ENCODE measurements at places on chromosomes 6 and 20.

- DNase-seq, result peak; percentile 82
These were observed at the start of gene ZNF512B for GRCh38 chr20:63969838-63970713. Gene ZNF512B (minus strand): TSS chr20:63969930. CDS start chr20:63967950, 1,980 bp downstream.

DNA sequence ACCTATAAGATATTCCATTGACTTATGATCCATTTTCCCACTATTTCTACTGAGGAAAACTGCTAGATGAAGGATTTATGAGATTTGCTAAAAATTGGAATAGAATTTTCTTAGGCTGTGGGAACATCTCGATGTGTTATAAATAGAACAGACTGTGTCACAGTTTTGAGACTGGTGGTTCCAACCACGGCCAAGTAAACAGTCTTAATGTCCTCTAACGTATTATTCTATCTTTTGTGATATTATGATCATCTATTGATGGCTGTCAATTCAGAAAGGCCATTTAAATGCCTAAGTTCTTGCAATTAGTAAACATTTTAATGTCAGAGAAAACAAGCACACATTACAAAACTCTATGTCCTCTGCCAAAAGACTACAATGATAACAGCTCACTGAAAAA lies 71.5 kb upstream of the PLN start:
- DNase-seq, result no peak

DNA sequence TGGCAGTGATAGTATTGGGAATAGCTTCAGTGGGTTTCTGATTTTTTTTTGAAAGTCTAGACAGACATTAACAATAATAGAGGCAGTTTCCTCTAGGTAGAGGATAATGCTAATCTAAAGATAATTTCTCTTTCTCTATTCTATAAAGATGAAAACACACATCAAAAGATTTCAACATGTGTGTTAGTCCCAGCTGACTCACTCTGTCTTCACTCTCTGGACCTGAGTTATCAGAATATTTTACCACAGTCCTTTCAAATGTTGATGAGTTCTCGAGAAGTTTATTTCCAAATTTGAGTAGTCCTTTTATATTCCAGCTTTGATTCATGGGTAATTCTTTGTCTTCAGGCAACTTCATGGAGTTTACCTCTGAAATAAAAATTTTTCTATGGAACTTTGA lies 17.1 kb downstream of the RPRD1B start:
- DNase-seq, result no peak

GRCh38 chr6:42929821-42930360 lies 611 bp downstream of the CNPY3 start:
- peak; percentile 66 for DNase-seq

GRCh38 chr6:108638993-108639392 lies 78.3 kb downstream of the FOXO3 start:
- no peak for DNase-seq

GRCh38 chr6:68689910-68690309 lies 54.8 kb downstream of the ADGRB3 start:
- DNase-seq, result no peak

- DNase-seq, result no peak
These were observed 31.8 kb upstream of the DLGAP4 start for GRCh38 chr20:36274181-36274841.

DNA sequence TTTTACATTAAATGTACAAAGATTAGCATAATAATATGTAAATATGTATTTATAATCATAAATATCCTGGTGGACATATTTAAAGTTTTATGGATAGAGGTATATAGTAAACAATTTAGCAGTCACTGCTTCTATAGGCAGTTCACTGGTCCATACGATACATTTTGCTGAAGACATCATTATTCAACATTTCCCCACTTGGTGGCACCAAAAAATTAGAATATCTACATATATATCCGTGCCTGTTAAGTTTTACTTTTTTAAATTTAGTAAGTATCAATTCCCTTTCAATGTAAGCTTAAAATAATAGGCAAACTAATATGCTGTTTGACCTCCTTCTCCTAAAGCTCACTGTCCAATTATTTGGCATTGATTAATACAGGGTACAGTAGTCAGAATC lies 64.2 kb downstream of the LMBRD1 start:
- no peak for DNase-seq

DNA sequence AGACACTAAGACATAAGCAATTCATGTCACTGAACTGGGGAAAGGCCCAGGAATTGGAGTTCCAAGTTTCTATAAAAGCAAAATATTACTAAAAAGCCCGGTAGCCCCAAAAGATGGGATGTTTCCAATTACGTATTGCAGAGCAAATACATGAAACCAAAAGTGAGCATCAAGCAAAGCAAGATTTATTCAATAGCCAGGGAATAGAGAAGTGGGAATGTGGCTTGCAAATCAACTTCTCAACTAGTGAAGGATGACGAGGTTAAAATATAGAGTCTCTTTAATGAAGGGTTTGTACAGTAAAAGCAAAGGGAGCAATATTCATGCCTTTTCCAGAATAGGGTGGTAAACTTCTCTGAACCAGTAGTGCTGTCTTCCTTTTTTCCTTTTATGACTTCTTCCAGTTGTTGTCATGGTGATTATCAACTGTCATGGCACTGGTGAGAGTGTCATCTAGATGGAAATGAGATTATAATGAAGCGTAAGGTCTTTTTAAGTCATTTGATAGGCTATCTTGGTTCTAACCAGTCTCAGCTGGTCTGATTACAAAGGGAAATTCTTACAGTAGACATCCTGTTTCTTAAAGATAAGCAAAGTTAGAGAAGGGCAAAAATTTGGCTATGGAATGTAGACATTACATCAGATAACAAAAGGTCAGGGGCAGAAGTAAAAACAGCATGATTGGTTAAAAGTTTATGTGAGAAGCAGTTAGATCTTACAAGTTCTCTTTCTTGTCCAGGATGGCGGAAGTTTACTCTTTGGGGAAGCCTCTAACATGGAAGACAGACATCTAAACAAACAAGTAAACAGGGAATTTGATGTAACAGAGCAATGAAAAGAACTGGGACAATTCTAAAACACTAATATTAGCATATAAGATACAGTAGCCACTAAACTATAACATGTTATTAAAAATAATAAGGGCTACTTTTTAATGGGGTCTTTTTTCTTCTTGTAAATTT lies 96.9 kb downstream of the TBX18 start:
- DNase-seq, result no peak

DNA sequence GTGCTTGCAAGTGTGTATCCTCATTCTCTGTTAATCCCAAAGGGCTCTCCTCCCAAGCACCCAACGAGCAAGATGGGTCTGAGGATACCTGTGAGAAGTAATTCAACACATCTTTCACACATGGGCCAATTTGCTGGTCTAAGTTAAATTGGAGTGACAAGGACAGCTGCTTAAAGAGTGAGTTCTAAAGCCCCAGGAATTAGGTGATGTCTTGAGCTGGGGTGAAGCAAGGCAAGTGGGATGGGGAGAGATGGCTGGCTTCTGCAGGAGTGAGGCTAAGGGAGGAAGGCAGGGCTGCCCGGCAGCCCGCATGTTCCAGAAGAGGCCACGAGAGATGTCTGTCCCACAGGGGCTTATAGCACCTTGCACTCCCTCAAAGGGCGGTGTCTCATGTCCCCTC lies 288.5 kb downstream of the CDH26 start:
- no peak for DNase-seq

DNA sequence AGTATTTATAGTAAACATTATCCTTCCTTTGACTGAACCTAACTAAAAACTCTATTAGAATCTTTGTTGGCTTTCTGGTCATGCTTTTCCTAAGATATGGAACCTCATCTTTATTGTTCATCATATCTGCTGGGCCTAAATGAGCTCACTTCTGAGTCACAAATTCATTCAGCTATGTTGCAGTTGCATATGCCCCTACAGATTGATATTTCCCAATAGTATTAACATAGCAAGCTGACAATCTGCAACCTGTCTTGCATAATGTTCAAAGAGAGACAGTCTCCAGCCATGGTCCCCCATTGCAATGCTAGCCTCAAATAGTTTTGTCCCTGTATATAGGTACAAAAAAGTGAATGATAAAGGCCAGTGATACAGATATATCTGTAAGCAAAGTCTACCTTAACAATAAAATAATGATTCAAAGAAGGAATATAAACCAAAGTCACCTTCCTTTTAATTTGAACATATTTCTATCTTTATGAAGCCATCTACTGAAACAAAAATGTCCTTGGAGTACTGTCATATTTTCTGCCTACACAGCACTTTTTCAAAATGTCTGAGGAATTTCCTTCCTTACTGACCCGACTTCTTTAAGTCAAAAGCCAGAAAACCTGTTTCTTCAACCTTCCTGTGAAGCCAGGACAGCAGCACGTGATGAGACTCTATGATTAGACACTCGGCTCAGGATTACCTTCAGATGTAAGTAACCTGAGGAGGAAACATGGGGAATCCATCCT lies 140.7 kb downstream of the UBE3D start:
- DNase-seq, result no peak

- DNase-seq, result no peak
These were observed 5.8 kb upstream of the ABHD16B start for GRCh38 chr20:63855363-63856097.

DNA sequence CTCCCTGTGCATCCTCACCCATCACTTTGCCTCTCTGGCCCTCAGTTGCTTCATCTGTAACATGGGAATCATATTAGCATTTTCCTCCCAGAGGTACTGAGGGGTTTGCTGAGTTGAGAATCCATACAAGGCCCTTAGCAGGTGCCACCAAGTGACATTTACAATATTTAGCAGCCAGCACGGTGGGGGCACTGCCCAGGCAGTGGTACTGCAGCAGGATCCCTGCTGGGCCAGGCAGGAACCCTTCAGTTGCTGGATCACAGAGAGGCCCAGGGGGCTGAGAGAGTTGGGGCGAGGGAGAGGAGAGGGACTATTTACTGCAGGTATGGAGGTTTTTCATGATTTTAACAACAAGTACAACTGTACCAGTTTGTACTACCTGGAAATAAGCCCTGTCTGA lies 65.9 kb downstream of the CDH22 start:
- DNase-seq, result no peak

GRCh38 chr6:11835065-11835464 lies 56.5 kb upstream of the ADTRP start:
- no peak for DNase-seq

- no peak for DNase-seq
These were observed 18.6 kb upstream of the MYT1 start for GRCh38 chr20:64145458-64146300.

DNA sequence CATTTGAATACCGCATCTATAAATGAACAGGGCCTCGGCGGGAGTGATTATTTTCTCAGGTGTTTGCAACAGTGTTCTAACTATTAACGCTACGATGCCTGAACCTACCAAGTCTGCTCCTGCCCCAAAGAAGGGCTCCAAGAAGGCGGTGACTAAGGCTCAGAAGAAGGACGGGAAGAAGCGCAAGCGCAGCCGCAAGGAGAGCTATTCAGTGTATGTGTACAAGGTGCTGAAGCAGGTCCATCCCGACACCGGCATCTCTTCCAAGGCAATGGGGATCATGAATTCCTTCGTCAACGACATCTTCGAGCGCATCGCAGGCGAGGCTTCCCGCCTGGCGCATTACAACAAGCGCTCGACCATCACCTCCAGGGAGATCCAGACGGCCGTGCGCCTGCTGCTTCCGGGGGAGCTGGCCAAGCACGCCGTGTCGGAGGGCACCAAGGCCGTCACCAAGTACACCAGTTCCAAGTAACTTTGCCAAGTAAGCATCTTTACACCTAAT lies 70.9 kb downstream of the HFE start:
- DNase-seq, result peak; percentile 83

DNA sequence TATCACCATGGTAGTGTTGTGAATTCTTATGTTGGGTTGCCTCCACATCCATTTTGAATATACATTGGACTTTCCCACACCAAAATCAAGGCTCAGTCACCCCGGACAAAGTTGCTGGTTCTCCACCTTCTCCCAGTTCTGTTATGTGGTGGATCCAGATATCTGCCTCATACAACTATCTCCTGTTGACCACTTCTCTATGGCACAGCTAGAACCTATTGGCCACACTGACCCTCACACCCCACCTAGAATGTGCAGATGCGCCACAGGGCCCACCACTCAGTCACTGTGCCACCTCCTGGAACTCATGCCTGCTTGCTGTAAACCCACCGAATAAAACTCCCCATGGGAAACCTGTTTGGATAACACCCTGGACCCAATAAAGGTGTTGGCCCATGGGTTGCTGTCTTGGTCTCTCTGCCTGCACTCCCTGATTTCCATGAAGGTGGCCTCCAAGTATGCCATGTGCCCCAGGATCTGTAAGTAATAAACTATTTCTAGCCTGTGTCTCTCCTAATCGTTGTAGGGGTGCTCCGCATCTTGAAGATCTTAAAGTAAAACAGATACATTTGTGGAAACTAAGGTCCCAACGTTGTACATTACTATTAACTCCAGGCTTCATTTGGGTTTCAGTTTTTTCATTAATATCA lies 7.2 kb upstream of the NQO2 start:
- no peak for DNase-seq

GRCh38 chr6:69933239-69933638 lies 66.9 kb downstream of the COL19A1 start:
- no peak for DNase-seq

DNA sequence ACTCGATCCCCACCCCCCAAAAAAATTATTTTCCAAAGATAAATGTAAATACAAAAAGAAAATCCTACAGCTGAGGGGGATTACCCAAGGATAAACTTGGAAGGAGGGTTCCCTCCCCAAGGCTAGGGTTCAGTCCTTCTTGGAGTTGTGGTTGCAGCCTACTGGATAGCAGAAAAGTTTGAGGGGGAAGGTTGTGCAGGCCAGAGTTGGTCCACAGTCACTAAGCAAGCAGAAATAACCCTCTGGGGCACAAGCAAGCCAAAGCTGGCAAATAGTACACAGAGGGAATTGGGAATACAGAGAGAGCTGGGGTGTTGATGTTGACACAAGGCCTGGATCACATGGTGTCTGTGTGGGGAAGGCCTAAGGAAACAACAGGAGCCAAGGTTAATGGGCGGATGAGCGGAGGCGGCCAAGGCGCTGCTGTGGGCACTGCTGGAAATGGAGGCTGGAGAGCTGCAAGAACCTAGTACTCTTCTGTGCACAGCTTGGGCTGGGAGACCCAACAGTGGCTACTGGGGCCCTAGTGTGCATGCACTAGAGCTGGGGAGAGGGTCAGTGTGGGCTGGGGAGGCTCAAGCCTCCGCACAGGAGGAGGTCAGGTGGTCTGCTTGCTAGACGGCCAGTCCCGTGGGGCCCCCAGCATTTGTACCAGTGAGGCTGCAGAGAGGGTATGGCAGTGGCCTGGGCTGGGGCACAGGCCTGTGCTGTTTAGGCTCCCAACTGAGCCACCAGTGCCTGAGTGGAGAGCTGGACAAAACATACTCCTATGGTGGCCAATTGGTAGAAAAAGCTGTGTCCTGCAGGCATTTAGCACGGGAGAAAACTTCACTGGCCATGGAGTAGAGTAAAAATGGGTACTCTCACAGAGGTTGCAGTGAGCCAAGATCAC lies 5.5 kb upstream of the SNRPB start:
- no peak for DNase-seq

DNA sequence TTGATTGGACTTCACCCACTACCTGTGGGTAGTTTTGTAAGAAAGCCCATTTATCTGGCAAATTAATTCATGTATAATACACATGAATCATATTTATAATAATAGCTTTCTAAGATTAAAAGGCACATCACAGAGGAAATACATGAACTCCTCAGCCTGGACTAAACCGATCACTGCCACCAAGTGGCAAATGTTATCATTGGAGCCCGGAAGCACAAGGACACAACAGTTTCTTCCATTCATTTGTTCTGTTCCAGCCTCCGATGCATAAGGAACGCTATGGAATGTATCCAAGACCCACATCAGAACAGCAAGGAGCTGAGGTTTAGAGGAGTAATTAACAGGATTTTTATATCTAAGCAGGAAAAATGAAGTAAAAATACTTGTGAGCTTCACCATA lies 13.9 kb upstream of the IPCEF1 start:
- DNase-seq, result peak; percentile 34

- DNase-seq, result no peak
These were observed 3.0 kb downstream of the SLC25A27 start for GRCh38 chr6:46655803-46656202.
